Right ventricle myocardium superior (tissue), 1 donor: ENCODE measurements at places on chromosomes 1 and 21. TPM values are rescaled to one million over a fixed set of nuclear protein-coding genes. Genes with fewer than 3 reads are reported as not detected.

DNA sequence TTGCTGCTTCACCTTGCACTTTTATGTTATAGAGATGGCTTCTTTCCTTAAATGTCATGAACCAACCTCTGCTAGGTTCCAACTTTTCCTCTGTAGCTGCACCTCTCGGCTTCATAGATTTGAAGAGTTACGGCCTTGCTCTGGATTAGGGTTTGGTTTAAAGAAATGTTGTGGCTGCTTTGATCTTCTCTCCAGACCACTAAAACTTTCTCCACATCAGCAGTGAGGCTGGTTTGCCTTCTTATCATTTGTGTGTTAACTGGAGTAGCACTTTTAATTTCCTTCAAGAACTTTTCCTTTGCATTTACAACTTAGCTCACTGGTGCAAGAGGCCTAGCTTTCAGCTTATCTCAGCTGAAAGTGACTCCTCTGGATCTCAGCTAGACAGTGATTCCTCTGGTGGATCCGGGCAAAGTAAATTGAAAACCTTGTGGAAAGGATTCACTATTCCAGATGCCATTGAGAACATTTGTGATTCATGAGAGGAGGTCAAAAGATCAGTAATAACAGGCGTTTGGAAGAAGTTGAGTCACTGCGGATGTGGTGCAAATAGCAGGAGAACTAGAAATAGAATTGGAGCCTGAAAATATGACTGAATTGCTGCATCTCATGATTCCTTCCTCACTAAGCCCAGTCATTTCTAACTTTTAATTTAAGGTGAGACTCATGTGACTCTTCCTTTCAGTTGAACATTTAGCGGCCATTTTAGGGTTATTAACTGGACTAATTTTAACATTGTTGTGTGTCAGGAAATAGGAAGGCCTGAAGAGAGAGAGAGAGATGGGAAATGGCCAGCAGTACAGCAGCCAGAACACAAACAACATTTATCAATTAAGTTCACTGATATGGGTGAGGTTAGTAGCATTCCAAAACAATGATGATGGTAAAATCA lies 16.2 kb upstream of the RGS1 start:
- DNase-seq: no peak

DNA sequence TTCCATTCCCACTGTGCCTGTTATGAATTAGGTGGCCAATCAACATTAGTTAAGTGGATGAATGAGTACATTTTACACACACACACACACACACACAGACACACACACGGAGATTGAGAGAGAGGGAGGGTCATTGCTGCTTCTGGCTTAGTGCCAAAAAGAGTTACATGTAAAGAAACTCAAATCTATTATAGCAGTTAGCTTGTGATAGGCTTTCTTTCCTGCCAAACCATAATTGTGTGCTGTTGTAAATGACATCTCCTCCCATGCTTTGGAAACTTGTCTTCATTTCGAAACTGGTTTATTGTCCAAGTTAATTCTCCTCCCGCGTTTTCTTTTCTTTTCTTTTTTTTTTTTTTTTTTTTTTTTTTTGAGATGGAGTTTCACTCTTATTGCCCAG lies 1.4 kb upstream of the MT1HL1 start:
- no peak for DNase-seq

DNA sequence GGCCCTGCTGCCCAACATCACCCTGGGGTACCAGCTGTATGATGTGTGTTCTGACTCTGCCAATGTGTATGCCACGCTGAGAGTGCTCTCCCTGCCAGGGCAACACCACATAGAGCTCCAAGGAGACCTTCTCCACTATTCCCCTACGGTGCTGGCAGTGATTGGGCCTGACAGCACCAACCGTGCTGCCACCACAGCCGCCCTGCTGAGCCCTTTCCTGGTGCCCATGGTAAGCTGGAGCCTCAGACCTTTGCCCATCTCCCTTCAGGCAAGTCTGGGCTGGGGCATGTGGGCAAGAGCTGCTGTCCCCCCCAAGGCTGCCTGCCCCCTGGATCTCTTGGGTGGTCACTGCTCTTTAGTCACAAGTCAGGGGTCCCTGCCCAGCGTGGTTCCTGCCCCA lies 8.8 kb upstream of the ZBTB48 start:
- DNase-seq: no peak

DNA sequence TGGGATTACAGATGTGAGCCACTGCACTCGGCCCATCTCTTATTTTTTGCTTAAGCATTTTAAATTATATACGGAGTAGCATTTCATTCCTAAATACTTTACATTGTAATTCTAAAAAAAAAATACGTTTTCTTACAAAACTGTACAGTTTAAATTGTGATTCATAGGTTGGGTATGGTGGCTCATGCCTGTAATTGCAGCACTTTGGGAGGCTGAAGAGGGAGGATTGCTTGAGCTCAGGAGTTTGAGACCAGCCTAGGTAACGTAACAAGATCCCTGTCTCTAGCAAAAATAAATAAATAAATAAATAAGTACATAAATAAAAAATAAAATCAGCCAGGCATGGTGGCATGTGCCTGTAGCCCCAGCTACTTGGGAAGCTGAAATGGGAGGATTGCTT lies 24.6 kb downstream of the TBCE start:
- no peak for DNase-seq

- no peak for DNase-seq
Observed at GRCh38 chr1:52139817-52140540, 1.9 kb upstream of the ZFYVE9 start.

DNA sequence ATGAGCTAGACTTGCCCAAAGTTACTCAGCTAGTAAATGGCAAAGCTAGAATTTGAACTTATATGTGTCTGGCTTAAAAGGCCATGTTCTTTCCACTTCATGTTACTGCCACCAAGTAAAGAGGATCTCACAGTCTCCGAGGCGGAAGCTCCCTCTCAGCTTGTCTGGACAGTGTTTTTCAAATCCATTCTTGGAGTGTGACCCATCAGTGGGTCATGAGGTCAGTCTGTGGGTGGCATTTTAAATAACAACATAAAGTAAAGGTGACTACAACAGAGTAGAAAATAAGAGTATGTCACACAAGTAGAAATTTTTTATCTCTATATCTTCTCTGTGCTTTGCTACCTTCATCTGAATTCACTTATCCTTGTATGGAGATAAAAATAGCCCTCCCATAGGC lies 3.2 kb upstream of the HMGB4 start:
- no peak for DNase-seq

- DNase-seq: peak; percentile 40
Observed at GRCh38 chr1:169460191-169460833, 25.4 kb downstream of the SLC19A2 start.

DNA sequence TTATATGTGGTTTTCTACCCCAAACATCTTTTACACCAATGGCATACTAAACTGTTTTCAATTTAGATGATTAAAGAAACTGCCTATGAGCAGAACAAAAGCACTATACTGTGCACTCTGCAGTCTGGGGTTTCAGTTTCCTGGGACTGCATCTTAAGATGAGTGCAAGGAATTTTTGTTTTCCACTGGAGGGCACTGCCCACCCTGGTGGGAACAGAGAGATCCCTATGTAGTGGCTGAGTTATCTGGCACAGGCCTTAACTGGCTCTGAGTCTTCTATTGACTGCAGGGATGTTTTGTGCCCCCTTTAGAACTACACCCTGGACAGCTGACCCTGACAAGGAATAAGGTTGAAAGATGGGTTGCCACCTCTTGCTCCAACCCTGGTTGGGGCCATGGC lies 12.0 kb downstream of the PROK1 start:
- DNase-seq: no peak

- no peak for DNase-seq
Observed at GRCh38 chr1:116489231-116489697, 81.6 kb downstream of the CD58 start.

GRCh38 chr1:31815752-31816500 lies at the start of gene SPOCD1:
TSS of gene SPOCD1 (minus strand) at chr1:31816022. CDS start at chr1:31815333, 689 bp downstream.
- DNase-seq: peak; percentile 86

DNA sequence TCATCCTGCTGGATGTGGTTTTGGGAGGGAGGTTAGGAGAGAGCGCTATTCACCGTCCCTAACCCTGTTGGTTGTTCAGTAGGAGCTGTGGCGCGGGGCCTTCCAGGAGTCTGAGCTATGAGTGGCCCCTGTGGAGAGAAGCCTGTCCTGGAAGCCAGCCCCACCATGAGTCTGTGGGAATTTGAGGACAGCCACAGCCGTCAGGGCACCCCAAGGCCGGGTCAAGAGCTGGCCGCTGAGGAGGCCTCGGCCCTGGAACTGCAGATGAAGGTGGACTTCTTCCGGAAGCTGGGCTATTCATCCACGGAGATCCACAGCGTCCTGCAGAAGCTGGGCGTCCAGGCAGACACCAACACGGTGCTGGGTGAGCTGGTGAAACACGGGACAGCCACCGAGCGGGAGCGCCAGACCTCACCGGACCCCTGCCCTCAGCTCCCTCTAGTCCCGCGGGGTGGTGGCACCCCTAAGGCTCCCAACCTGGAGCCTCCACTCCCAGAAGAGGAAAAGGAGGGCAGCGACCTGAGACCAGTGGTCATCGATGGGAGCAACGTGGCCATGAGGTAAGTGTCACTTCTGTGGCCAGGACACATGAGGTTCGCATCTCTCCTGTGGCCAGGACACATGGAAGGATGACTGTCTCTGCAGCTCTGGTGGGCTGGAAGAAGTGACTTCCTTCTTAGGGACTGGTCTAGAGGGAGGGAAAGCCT lies 1.2 kb downstream of the ZC3H12A start:
- no peak for DNase-seq

- DNase-seq: no peak
Observed at GRCh38 chr1:111976332-111976731, 13.1 kb downstream of the KCND3 start.

GRCh38 chr1:23152966-23153684 lies 15.5 kb downstream of the LUZP1 start:
- DNase-seq: no peak

- no peak for DNase-seq
Observed at GRCh38 chr1:163300568-163300967, 21.2 kb upstream of the NUF2 start.

GRCh38 chr1:32204943-32205361 lies 519 bp upstream of the IQCC start:
- peak; percentile 39 for DNase-seq

- DNase-seq: peak; percentile 84
Observed at GRCh38 chr1:165490175-165490574, 45.2 kb upstream of the RXRG start.

DNA sequence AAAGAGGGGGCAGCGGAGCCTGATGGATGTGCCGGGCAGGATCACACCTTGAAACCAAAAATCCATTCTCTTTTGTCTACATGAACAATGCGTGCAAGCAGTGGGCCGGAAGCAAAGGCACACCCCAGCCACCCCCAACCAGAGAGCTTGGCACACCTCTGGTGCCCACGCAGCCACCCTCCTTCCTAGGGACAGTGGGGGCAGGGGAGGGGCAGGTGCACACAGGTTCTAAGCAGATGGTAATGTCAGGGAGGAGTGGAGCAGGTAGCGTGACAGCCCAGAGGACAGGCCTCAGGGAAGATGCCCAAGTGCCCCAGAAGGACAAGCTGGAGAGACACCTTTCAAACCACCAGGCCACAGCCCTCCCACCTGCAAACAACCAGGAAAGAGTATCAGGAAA lies 36.5 kb downstream of the SYF2 start:
- no peak for DNase-seq

DNA sequence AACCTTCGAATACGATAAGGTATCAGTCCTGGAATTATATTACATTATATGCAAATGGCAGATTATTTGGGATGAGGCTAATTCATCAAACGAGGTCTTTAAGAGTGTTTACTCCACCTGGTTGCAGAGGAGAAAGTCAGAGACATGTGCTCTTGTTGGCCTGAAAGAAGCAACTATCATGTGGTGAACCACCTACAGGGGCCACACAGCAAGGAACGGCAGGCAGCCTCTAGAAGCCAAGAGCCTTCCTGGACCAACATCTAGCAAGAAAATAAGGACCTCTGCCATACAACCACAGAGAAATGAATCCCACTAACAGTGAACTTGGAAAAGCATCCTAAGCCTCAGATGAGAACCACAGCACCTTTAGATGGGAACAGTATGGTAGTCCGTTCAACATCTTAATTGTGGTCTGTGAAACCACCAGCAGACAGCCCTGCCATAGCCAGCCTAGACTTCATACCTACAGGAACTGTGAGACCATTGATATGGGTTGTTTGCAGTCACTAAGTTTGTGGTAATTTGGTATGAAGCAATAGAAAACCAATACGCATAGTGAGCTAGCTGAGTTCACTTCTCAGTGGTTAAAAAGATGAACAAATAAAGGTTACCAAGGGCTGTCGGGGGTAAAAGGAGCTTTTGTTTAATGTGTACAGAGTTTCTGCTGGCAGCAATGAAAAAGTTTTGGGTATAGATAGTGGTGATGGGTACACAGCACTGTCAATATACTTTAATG lies 345.7 kb upstream of the RUNX1 start:
- no peak for DNase-seq

- no peak for DNase-seq
Observed at GRCh38 chr1:213983493-213984386, 4.0 kb upstream of the PROX1 start.

DNA sequence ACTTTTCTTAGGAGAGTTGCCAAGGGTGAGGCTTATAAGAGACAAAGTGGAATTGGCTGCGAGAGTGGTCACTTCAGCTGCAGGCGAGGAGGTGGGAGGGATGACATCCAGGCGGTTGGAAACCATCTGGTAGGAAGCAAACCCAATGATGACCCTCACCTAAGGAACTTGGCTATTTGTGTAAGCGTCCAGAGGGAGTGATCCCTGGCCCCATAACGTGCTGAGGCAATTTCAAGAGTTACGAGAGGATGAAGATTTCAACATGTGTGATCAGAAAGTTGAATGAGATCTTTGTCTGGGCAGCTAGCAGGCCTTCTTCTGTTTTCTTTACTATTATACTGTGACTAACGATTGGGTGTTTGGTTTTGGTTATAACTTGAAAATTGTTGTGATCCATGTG lies 102.7 kb upstream of the VANGL1 start:
- DNase-seq: peak; percentile 39

DNA sequence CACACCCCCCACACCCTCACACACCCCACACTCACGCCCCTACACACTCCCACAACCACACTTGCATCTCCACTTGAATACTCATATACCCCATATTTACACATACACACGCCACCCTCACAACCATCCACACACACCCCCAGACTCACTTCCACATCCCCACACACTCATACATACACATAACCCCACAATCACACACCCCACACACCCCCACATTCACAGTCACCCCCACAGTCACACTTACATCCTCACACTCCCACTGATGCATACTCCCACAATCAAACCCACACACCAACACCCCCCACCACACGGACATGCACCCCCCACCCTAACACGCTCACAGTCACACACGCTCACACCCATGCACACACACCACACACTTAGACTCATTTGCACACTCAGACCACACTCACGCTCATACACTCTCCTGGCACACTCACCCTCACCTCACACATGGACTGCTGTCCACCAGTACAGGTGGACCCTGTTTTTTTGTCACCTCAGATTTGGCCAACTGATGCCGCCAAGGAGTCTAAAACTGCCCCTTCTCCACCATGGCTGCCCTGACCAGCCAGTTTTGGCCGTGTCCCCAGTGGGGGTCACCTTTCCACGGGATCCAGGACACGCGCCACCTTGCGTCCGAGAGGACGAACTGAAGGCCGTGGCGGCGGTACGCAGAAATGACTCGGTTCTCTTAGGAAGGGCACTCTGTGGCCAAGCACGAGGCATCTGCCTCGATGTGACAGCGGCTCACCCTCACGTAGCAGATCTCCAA lies 45.3 kb upstream of the EDN2 start:
- peak; percentile 10 for DNase-seq

GRCh38 chr1:211587123-211587522 lies 8.2 kb upstream of the SLC30A1 start:
- DNase-seq: no peak

The NEGR1 gene
- 15.7 TPM for total RNA-seq

The RAB25 gene
- total RNA-seq: not detected

The SORT1 gene
- 127 TPM for total RNA-seq

The CHRNB2 gene
- not detected for total RNA-seq

The CHAF1B gene
- 0.54 TPM for total RNA-seq

The S100A3 gene
- total RNA-seq: 0.70 TPM
